ENCODE measurements at places on chromosomes 4 and X.

GRCh38 chr4:57151481-57151880, 41.3 kb upstream of the IGFBP7 start:
- DNase-seq, result no peak

- no peak for DNase-seq
Measured at GRCh38 chr4:133839326-133839725, 362.3 kb downstream of the PABPC4L start.

DNA sequence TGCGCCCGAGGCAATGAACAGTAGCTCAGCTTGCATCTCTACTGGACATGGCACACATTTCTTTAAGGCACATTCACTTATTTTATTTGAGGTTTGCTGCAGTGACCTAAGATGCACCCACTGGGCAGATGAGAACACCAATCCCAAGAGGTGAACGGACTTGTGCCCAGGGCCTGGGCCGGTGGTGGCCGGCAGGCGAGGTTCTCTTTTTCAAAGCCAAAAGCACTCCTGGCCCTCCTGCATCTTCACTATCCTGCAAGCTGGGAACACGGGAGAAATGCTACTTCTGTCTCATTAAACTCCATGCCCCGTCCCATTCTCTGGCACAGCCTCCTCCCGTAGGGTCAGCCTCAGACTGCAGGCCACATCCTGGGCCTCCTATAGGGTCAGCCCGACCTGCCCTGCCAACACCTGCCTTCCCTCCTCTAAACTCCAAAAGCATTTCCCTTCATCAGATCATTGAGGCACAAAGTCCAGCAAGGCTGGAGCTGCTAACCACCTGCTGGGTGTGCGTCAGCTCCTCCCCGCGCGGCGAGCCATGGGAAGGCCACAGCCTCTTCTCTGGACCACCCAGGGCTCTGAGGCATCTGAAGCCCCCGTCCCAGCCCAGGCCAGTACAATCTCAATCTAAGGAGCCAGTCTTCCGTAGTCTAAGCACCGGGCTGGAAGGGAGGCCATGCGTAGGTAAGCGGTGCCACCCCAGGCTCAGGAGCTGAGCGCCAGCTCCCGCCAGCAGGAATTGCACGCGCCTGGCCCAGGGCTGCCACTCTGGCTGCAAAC, 166.1 kb downstream of the AFAP1 start:
- no peak for DNase-seq

DNA sequence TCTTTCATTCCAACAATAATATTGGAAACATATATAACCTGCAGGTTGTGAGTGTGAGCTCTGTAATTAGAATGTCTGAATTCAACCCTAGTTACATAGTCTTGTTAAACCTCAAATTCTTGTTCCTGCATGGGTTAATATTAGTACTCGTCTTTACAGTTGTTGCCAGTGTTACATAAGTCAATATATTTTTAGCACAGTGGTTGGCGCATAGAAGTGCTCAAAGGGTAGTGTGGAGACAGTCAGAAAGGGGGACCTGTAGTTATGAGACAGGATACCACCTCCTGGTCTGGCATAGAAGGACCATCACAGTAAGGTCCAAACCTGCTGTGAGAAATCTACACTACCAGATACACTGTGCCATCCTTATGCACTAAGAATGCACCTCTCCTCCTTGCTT, 1045.9 kb upstream of the SLIT2 start:
- DNase-seq, result no peak

DNA sequence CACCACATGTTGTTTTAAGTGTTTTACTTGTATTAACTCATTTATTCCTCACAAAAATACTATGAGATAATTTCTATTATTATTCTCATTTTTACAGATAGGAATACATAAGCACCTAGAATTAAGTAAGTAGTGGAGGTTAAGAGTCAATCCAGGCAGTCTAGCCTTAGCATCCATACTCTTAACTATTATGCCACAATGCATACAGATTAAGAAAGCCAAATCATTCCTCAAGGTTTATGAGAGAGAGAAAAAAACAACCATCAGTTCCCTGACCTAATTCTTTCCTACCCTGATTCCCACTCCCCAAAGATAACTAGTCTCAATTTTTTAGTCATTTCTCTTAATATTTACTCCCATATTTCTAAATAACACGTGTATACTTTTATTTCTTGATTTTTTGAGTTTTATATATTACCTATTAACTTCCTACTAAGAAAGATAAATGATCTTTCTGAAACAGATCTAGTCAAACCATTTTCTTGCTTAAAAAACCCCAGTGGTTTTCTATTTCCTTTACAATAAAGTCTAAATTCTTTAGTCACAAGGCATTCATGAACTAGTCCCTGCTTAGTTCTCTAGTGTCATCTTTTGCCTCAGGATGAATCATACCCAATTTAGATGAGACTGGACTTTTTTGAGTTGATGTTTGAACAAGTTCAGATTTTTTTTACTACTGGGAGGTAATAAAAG, 16.0 kb downstream of the UBA6 start:
- DNase-seq, result no peak

DNA sequence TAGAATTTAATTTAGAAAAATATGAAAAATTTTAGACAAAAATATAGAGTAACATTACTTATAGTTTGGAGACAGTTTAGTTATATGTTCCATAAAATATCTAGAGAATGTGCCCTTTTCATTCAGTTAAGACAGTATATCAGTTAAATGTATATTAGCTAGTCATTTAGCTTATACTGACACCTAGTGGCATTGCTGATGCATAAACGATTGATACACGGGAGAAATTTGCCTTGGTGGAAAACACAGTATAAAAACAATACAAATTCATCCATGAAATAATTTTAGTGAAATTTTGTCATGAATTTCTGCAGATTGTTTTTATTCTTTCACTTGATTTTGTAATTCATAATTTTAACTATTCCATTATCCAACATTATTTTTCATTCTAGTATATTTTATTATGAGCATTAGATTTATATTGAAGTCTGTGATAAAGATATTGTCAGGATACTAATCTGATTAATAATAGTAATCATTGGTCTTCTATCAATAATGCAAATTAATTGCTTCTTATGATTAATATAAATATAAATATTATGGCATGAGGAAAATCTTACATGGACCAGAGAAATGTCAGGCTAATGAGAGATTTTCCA, 219.0 kb downstream of the TLL1 start:
- no peak for DNase-seq

- DNase-seq, result no peak
Measured at GRCh38 chrX:119025900-119026299, 46.9 kb upstream of the CT47C1 start.

All from stimulated activated CD4-positive, alpha-beta T cell treated with anti-CD3 and anti-CD28 coated beads, TNF-alpha, amount 100 ng/mL, for 1 hour (primary cell).